ENCODE measurements at places on chromosomes 2 and 18.
A peak's percentile ranks its signal among the peaks of the same experiment; 100 is the strongest.

DNA sequence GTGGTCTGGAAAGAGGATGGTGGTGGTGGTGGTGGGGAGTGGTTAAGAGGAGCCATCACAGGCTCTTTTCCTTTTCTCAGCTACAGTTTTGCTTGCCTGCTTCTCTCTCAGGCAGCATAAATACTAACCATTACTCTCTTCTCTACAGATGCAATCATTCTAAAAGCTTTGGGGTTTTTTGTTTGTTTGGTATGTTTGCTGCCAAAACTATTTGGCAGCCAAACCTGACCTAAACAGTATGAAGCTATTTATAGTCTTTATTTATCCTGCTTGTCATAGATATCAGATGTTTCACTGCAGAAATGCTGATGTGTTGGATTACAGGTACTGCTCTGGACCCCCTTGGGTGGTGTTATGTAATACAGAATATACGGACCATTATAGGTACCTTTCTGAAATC, 15.3 kb downstream of the SIX3 start:
- no peak for DNase-seq

GRCh38 chr18:56168049-56168781, 470.2 kb downstream of the TXNL1 start:
- DNase-seq, result no peak

- no peak for DNase-seq
Measured at GRCh38 chr2:120576509-120577474, 158.9 kb upstream of the GLI2 start.

DNA sequence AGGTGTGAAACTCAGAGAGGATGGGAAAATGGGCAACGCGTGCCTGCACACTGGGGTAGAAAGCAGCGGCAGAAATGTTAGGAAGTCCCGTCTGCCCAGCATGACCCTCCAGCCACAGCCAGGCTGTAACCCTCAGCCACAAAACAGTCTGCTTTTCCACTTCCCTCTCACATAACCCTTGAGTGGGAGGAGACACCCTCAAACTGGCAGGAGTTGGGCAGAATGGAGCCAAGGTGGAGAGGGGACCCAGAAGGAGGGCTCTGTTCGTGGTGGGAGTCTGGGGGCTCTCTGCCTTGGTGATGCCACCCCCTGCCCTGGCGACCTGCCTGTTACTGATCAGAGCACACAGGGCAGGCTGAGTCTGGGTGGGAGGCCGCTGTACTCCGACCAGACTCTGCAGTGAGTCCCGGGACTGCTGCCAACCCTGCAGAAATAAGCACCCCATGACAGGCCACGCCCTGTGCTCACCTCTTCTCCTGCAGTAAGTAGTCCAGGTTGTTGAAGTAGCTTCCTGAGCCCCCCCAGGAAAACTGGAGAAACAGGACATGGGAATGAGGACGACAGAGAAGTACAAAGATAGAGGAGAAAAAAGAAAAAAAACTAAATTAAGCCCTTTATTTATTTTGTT, 16.0 kb downstream of the FAM178B start:
- no peak for DNase-seq

DNA sequence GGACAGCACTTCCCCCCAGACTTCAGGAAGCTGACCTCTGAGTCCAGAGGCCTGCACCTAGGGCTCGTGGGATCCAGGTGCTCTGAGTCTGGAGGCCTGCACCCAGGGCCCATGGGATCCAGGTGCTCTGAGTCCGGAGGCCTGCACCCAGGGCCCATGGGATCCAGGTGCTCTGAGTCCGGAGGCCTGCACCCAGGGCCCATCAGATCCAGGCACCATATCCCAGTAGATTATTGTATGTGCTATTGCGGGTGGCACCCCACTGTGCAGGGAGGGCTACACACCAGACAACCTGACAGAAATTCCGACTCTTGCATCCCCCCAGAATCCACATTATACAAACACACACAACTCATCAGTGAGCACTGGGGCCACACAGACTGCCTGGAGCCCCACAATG, 515.2 kb downstream of the EIPR1 start:
- DNase-seq, result no peak

DNA sequence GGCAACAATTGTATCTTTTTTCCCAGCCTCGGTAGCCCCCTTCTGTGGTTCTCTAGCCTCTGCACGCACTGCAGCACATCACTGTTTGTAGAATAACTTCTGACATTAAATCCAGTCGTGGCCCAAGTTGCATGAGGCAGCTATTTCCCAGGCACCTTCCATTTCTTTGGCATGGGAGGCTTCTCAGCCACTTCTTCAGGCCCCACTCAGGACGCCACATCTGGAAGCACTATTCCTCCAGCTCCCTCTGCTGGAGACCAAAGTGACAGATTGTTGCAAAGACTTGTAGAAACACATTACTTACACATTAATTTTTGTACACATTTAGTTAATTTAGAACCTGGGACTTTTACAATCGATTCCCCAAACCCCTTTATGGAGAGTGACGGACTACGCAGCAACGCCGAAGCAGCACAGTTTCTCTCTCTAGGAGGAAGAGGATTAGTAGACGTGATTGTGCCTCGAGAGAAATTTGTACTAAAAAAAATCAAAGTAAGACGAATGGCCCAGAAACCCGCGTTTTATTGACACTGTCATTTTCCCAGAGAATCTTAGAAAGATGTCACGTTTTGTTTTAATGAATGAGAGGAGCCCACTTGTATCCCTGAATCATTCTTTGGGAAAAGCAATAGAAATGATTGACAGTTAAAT, 57.8 kb upstream of the RGPD5 start:
- DNase-seq, result no peak

GRCh38 chr2:229287823-229288222, 16.7 kb upstream of the PID1 start:
- no peak for DNase-seq

DNA sequence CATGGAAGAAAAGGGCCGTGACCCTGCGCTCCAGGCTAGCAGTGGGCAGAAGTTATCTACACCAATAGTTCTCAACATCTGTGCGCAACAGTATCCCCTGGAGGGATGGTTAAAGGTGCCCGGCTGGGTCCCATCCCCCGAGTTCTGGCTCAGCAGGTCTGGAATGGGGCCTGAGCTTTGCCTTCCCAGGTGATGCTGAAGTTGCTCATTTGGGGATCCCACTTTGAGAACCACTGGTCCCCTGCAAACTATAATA, 31.1 kb downstream of the DNMT3A start:
- no peak for DNase-seq

GRCh38 chr18:69951182-69951581, 3.5 kb upstream of the CD226 start:
- DNase-seq, result no peak

DNA sequence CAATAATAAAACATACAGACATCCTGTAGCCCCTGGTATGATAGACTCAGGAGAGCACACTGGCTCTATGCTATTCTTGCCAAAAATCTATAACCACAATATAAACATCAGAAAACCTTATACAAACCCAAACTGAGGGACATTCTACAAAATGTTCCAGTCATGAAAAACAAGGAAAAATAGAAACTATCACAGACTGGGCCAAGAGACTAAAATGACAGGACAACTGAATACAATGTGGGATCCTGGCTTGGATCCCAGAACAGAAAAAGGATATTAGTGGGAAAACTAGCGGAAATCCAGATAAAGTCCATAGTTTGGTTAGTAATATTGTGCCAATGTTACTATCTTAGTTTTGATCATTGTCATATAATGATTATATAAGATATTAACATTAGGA, 29.6 kb upstream of the EPAS1 start:
- DNase-seq, result no peak

GRCh38 chr2:160087854-160088745, 25.7 kb upstream of the PLA2R1 start:
- DNase-seq, result no peak

DNA sequence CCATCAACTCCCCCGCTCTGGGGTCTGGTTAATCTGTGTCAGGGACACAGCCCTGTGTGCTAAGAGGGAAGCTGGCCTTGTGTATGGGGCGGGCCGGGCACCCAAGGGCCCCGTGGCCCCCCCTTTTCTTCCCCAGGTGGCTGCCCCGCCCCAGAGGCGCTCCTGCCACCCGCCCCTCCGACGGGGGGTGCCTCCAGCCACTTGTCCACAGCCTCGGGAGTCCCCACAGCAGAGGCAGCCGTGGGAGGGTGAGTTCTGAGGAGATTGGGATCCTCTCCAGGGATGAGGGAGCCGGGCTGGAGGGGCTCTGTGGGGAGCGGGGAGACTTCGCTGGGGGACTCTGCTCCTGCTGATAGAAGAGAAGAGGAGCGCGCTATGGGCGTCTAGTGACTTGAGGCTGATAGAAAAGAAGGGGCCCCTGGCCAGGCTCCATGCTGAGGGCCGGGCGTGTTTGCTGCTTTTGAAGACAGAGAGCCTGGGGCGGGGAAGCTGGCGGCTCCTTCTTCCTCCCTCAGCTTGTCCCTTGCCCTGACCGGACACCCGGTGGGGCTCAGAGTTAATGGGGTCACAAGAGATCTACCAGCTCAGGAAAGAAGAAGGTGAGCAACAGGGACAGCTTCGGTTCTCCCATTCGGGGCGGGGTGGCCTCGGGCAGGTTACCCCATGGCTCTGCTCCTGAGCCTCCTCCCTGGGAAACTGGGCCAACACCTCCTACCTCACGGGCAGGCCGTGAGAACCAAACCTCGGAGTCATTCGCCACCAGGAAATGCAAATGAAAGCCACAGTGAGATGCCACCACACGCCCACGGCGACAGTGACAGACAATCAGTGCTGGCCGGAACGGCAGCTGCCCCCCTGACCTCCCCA, 89.4 kb upstream of the TAF1B start:
- DNase-seq, result peak; percentile 33

GRCh38 chr2:74119339-74119738, 28.4 kb downstream of the BOLA3 start:
- DNase-seq, result no peak

- DNase-seq, result no peak
Measured at GRCh38 chr2:23524261-23524706, 139.3 kb downstream of the KLHL29 start.

GRCh38 chr18:36567800-36568199, 261.0 kb downstream of the TPGS2 start:
- no peak for DNase-seq

DNA sequence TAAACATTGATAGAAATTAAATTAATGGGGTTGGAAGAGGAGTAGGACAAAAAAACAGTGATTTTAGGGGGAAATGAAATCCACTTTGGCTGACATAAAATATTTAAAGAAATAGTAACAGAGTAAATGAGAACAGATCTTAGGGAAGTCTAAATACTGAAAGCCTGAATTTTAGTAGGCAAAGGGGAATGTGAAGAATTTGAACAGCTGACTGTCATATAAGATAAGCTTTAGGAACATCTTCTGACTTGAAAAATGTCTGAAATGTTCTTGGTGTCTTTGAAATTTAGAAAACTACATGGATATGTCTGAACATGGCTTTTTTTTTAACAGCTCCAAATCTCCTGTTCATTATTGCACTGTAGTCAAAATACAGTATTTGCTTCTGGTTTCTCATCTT, 150.3 kb downstream of the CALCRL start:
- DNase-seq, result no peak

GRCh38 chr2:190069936-190070696, 7.6 kb upstream of the MSTN start:
- DNase-seq, result peak; percentile 19

GRCh38 chr2:119338826-119339561, 27.6 kb downstream of the C2orf76 start:
- DNase-seq, result no peak

DNA sequence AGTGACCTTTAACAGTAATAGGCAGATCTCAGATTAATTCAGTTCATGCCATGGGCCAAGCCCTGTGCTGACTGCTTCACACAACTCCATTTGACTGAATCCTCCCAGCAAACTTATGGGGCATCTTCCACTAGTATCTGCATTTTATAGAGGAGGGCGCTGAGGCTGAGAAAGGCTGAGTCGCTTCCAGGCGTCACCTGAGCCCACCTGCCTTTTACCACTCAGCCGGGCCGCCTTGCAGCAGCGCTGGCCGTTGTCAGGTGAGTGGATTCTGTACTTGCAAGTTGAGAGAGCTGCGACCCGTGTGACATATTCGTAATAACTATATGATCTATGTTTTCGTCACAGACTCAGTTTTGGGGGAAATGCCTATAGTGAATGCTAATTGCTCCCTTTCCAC, 59.3 kb upstream of the B3GNT7 start:
- DNase-seq, result no peak

GRCh38 chr2:218893349-218894150, 12.9 kb downstream of the WNT10A start:
- no peak for DNase-seq

- DNase-seq, result no peak
Measured at GRCh38 chr18:49411928-49412327, 48.5 kb downstream of the DYM start.

DNA sequence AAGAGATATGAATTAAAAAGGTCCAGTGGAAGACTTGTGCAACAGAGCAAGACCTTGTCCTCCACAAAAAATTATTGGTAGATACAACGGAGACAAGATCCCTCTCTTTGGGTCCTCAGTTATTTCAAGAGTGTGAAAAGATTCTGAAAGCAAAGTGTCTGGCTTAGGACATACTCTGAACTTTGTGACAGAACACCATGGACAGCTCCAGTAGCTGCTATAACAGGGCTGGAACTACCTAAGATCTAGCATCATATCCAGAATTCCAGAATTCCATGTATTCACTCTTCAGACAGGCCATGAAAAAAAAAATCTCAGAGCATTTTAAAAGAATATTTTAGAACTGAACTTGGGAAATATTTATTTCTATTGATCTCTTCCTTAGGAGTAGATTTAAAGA, 74.8 kb upstream of the ZBTB14 start:
- no peak for DNase-seq

- DNase-seq, result no peak
Measured at GRCh38 chr2:123999681-124000080, 25.4 kb upstream of the CNTNAP5 start.

- DNase-seq, result no peak
Measured at GRCh38 chr2:36485521-36485920, 112.4 kb downstream of the FEZ2 start.

GRCh38 chr2:80469428-80469827, 164.9 kb upstream of the LRRTM1 start:
- no peak for DNase-seq

- DNase-seq, result no peak
Measured at GRCh38 chr18:59715966-59716369, 18.7 kb upstream of the CCBE1 start.

GRCh38 chr18:61600422-61600821, 267.2 kb downstream of the CDH20 start:
- DNase-seq, result no peak

DNA sequence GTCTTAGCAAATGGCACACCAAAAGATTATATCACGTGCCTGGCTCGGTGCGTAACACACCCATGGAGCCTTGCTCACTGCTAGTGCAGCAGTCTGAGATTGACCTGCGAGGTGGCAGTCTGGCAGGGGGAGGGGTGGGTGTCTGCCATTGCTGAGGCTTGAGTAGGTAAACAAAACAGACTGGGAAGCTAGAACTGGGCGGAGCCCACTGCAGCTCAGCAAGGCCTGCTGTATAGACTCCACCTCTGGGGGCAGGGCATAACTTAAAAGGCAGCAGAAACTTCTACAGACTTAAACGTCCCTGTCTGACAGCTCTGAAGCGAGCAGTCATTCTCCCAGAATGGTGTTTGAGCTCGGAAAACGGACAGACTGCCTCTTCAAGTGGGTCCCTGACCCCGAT, 55.9 kb upstream of the FSHR start:
- no peak for DNase-seq

- DNase-seq, result no peak
Measured at GRCh38 chr2:37659723-37660122, 11.7 kb downstream of the CDC42EP3 start.

- DNase-seq, result no peak
Measured at GRCh38 chr2:62856228-62857040, 150.9 kb downstream of the EHBP1 start.

Measured in activated CD4-positive, alpha-beta T cell treated with anti-CD3 and anti-CD28 coated beads, Interleukin-2, amount 50 U/mL, for 24 hours (primary cell).